ENCODE measurements at places on chromosomes 12 and 14.

DNA sequence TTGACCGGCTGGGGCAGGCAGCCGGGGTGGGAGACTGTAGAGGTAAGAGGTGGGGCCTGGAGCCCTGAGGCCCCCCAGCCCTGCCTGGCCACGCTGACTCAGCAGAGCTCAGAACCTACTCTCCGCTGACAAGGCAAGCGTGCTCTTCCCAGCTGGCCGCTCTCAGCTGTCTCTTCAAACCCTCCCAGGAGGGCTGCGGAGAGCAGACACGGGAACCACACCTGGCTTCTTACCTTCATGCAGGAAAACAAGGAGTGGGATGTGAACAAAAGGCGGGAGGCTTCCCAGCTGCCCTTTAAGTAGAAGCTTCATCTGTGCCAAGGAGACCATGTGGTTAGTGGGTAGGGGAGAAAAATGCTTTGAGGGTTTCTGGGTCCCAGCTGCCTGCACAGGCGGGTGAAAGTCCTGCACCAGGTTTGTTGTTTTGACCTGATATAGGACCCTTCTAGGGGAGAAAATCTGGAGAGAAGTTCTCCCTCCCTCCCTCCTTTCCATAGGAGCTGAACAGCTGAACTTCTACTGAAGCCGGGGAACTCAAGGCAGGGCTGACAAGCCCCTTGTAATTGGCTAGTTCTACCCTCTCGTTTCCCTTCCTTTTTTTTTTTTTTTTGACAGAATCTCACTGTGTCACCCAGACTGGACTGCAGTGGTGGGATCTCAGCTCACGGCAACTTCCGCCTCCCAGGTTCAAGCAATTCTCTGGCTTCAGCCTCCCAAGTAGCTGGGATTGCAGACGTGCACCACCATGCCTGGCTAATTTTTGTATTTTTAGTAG, 12.8 kb upstream of the TESC start:
- no peak for ATAC-seq

- peak; percentile 16 for ATAC-seq
Observed at GRCh38 chr12:13210236-13211190, 14.0 kb downstream of the EMP1 start.

DNA sequence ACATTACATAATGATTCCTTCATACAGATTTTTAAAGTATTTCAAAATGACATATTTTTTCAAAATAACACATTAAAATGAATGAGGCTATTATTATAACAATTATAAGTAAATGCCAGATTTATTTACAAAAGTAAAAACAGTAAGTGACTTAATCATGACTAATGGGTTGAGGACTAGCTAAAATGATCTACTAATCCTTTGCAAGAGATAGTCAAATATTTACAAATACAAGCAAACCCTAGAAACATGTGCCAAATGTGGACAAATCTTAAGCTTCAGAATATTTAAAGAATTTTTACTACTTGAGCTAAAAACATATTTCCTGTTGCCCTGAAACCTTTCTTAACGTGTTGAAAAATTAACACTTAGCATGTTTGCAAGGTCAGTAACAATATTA, 74.8 kb downstream of the KIF21A start:
- ATAC-seq, result no peak

GRCh38 chr12:74741112-74741511, 203.5 kb downstream of the ATXN7L3B start:
- no peak for ATAC-seq

GRCh38 chr12:79645235-79645630, 45.5 kb downstream of the PAWR start:
- ATAC-seq, result no peak

- ATAC-seq, result no peak
Observed at GRCh38 chr12:94229902-94230301, 81.5 kb downstream of the PLXNC1 start.
